Activated CD4-positive, alpha-beta T cell treated with anti-CD3 and anti-CD28 coated beads, Interleukin-2, amount 50 U/mL, for 48 hours (primary cell): ENCODE measurements at places on chromosomes 13 and 19.

GRCh38 chr19:33161201-33161600 is 29.3 kb downstream of the WDR88 start:
- DNase-seq = no peak

DNA sequence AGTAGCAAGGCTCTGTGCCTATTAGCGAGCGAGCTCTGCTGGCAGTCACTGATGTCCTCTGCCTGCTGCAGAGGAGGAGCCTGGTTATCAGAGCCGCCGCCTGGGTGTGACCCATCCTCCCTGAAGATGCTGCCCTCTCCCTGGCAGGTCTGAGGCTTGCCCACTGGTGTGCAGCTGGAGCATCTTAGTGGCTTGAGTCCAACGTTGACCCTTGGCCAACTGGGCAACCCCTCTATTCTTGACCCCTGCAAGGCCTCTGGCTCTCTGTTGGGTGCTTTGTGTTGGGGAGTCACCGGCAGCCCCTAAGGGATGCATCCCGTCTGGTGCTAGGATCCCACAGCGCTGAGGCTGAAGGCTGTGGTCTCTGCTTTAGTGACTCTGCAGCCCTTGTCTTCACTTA is 277.9 kb upstream of the SOX1 start:
- DNase-seq = no peak

- no peak for DNase-seq
These were observed at the start of gene OR10H1 for GRCh38 chr19:15815306-15815705. Gene OR10H1, minus strand, starts transcription at chr19:15815664. Its CDS starts 7,627 bp downstream, at chr19:15808037.

- DNase-seq = no peak
These were observed 1.1 kb upstream of the EPN1 start for GRCh38 chr19:55673889-55674288.
